ENCODE measurements at places on chromosomes 16 and 17.

- ATAC-seq = no peak
Observed at GRCh38 chr16:67105246-67105645, 4.5 kb upstream of the PHAF1 start.

- ATAC-seq = no peak
Observed at GRCh38 chr16:88375236-88375975, 7.4 kb upstream of the ZNF469 start.

GRCh38 chr16:78094166-78094565 lies 5.3 kb upstream of the WWOX start:
- no peak for ATAC-seq

DNA sequence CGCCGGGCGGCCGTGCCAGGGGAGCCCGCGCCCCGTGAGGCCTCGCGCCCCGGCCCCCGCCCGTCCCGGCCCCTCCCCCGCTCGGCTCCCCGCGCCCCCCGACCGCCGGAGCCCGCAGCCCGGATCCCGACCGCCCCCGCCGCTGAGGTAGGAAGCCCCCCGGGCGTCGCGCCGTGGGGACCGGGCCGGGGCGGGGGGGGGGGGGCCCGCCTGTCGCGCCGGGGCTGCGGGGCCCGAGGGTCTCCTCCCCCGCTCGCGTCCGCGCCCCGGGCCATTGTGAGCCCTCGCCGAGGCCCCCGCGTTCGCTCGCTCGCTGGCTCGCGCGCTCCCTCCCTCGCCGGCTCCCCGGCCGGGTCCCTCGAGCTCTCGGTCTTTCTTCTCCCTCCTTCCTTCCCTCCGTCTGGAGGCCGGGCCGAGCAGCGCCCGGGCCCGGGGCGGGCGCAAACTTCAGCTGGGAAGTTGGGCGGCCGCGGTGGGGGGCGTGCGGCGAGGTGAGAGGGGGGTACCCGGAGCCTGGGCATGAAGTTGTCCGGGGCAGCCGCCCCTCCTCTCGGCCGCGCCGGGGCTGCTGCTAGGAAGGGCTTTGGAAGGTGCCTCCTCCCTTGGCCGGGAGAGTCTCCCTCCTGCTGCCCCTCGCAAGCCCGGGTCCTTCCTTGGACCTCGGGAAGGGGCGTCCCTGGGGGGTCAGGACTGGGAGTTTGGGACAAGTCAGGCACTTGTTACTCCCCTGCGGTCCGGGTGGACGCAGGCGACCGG lies 419 bp downstream of the GLIS2 start:
- no peak for ATAC-seq

DNA sequence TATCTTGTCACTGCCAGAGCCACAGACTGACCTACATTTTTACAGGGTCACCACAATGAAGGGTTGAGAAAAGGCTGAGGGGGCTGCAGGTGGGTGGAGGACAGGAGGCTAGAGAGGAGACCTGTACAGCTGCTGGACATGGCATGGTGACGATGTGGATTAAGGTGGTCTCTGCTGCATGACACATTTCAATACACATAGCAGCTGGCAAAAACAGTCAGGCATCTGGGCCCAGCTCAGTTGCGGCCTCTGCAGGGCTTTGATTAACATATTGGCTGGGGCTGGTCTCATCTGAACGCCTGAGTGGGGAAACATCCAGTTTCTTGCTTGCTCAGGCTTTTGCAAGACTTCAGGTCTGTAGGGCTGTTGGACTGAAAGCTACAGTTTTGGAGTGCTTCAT lies 265.4 kb upstream of the FOXF1 start:
- ATAC-seq = no peak

DNA sequence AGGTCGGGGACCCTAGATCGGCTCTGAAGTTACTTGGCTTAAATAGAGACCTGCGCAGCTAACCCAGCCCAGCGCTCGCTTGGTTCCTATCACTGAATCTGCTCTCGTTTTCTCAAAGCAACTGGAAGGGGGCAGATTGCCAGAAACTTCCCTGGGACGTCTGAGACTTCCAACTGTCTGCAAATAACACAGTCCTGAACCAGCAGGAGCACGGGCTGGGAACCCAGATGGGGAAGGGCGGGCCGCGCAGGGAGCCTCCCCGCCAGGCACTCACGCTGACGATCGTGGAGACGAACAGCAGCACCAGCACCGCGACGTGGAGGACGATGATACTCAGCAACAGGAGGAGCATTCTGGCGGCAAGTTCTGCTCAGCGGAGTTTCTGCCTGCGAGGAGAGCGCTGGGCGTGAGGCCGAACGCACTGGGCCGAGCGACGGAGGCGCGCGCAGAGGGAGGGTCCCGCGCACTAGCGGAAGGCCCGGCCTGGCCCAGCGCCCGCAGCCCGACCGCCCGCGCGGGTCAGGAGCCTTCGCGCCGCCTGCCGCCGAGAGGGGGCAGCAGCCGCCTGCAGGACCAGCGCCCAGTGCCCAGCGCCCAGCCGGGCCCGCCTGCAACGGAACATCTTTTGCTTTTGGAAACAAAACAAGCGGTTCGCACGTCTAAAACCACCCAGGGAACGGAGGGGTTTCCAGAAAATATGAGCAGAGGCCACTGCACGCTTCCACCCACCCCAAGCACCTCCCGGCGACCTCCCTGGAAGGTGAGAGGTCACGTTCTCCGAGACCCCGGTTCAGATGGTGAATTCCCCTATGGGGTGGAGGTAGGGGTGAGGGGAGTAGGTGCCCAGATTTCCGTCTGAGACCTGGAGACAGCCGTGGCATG lies 4.5 kb downstream of the PMP22 start:
- ATAC-seq = peak; percentile 83

DNA sequence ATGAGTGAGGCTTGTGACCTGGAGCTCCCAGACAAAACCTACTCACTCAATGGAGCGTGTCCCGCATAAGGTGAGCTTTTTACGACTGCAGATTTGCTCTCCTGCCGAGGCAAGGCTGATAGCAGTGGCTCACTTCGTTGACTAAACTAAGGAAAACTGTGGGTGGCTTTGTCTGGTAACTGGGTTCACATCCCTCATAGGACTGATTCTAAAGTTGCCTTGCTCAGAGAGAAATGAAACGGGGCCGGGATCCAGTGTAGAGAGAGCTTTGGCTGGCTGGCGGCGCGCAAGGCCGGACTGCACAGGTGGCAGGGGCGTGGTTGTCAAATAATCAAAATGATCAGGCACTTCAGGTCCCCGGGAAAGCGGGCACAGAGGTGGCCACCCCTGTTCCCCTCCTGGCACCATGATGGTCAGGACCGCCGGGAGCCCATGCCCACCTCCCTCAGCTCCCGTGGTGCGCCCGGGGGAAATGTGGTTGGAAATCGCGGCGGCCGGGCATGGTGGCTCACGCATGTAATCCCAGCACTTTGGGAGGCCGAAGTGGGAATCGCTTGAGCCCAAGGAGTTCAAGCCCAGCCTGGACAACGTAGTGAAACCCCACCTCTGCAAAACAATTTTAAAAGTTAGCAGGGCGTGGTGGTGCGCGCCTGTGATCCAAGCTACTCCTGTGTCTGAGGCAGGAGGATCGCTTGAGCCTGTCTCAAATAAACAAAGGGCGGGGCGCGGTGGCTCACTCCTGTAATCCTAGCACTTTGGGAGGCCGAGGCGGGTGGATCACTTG lies 26.6 kb upstream of the OR1F1 start:
- no peak for ATAC-seq

DNA sequence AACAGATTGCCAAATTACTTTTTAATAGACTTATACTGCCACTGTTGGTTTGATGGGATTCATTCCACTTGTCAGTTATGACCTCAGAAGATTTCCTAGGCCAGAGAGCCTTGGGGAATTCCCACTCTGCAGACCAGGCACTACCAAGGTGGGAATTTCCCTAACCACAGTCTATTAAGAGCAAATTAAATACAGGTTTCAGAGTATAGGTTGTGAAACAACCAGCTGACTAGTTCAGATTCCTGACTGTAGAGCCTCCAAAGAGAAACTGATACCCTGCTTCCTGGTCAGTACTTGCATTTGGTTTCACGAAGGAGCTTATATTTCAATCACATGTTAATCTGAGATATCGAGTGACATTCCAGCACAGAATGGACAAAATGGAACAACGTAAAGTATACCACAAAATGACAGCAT lies 186.5 kb downstream of the STX8 start:
- ATAC-seq = peak; percentile 84

- peak; percentile 89 for ATAC-seq
Observed at GRCh38 chr17:77465358-77466041, 324.7 kb downstream of the SEC14L1 start.

DNA sequence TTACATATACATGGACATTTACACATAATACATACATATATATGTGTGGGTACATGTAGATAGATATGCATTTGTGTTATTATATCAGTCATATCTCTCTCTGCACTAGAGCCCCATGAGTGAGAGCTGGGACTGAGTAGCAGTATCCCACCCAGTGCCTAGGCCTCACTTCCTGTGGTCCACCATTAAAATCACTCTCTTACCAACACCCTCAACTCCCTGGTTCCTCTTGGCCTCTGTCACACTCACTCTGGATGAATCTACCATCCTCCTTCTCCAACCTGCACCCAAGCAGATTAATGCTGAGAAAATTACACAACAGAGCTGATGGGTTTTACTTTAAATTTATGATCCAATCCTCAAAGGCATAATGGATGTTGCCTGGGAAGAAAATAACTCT lies 4.9 kb upstream of the LYRM9 start:
- ATAC-seq = no peak

DNA sequence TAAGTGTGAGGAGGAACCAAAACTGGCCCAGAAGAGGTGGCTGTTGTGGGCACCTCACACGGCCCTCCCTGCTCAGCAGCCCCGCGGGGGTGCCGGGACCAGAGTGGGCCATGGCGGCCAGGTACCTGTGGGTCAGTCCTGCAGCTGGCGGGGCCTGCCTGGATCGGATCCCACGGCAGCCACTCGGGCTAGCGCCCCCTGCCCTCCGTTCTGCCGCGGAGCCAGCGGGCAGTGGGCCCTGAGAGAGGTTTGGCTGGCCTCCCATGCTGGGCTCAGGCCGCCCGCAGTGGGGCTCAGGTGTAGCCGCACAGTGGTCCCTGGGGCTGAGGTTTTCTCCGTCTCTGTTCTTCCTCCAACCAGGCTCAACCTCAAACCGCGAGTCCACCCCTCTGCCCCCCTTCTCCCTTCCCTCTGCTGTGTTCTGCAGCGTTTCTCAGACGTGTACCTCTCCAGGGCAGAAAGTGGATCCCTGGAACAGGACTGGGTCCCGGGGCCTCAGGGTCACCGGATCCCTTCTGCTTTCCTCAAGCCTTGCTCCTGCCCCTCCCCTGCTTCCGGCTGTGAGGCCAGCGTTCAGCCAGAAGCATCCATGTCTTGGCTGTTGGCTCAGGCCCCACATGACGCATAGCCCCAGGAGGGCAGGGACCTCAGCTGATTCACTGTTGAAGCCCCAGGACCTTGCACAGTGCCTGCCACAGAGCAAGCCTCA lies 28.6 kb upstream of the ITGA3 start:
- ATAC-seq = peak; percentile 51

DNA sequence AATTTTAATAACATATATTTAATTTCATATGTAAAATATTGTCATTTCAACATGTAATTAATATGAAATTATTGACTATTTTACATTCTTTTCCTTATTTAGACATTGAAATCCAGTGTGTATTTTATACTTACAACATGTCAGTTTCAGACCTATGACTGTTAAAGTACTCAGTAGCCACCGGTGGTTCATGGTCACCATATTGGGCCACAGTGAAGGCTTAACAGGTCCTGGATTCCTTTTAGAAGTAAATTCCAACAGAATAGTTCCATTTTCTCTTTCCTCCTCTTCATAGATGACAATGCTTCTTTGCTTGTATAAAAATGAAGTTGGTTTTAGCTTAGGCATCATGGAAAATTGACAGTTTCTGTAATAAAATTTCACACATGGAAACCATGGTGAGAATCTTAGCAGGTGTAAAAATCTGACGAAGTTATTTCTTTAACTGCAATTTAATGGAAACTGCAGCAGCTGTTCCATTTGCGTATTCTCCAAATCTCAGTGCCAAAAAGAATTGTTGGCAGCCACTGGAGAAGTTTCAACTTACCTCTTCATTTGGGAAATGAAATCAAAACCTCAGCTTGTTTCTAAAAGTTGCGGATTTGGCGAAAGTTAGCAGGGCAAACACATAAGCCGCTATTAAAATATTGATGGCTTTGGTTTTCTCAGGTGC lies 231.1 kb downstream of the CDH13 start:
- ATAC-seq = no peak

- no peak for ATAC-seq
Observed at GRCh38 chr17:45171338-45172231, 9.9 kb downstream of the HEXIM2 start.

- ATAC-seq = no peak
Observed at GRCh38 chr16:6955303-6955702, 377.3 kb upstream of the RBFOX1 start.

DNA sequence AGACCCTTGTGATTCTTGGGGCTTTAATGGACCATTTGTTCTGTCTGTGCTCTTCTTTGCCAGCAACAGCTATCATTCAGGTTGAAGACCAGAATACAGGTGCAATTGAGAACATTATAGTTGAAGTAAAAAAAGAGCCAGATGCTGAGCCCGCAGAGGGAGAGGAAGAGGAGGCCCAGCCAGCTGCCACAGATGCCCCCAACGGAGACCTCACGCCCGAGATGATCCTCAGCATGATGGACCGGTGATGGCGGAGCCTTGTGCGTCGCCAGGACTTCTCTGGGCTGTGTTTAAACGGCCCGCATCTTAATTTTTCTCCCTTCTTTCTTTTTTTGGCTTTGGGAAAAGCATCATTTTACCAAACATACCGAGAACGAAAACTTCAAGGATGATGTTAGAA lies 7.3 kb upstream of the CARMIL2 start:
- ATAC-seq = no peak

- no peak for ATAC-seq
Observed at GRCh38 chr16:2451851-2452320, 8.0 kb upstream of the TEDC2 start.

- no peak for ATAC-seq
Observed at GRCh38 chr17:81071761-81072741, 37.1 kb downstream of the BAIAP2 start.

DNA sequence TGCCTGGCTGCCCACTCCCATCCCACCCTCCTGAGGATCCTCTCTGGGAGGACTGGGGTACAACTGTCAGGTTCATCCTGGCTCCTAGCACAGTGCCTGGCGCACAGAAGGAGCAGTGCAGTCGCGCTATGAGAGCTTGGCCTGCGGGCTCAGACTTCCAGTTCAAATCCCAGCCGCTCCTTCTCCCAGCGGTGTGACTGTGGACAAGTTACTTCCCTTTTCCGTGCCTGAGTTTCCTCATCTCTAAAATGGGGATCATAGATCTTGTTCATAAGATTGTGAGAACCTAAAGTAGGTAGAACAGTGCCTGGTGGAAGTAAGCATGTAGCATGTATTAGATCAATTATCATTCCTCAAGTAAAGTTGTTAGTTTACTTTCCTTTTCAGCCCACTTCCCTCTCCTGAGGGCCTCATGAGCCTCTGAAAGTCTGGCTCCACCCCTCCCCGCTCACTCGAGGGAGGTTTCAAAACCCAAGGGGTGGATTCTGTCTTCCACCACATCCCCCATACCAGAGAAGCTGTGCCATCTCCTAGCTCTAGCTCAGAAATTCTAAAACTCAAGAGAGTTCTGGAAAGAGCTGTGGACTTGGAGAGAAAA lies 19.9 kb upstream of the COL1A1 start:
- ATAC-seq = no peak

DNA sequence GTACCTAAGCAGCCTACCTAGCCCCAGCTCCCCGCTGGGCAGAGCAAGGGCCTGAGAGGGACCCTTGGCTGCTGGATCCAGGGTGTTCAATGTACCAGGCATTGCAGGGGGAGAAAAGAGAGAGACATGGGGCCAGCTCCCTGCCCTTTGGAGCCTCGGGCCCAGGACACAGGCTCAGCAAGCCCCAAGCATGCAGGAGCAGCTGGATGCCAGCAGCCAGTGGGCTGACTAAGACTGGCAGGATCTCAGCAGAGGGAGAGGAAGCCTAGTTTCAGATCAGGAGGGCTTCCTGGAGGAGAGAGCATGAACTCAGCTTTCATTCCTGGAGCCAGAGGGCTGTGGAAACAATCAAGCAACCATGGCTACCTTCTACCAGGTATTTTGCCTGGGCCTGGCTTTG lies 82.0 kb upstream of the NKD1 start:
- no peak for ATAC-seq

All from activated CD4-positive, CD25-positive, alpha-beta regulatory T cell treated with anti-CD3 and anti-CD28 coated beads, Interleukin-2, amount 50 U/mL, for 24 hours (primary cell).